ENCODE measurements at places on chromosomes 6 and 20.
A peak's percentile ranks its signal among the peaks of the same experiment; 100 is the strongest.

GRCh38 chr6:136213012-136213539 lies 37.0 kb downstream of the MTFR2 start:
- no peak for DNase-seq

GRCh38 chr6:2819978-2820377 lies 21.7 kb downstream of the SERPINB1 start:
- no peak for DNase-seq

DNA sequence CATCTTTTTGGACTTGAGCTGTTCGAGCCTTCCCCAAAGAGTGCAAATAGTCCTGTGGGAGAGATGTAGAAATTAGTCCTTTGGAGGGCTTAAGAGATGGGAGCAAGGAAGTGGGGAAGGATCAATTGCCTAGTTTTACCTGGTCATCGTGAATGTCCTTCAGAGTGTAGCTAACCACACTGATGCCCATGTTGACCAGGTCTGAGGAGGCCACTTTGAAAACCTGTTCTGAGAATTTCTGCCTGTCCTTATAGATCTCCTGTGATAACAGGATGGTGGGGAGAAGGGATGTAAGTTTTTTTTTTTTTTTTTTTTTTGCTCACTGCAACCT lies 2.0 kb downstream of the FLOT1 start:
- DNase-seq = no peak

- DNase-seq = no peak
These were observed 74.5 kb downstream of the MDN1 start for GRCh38 chr6:89745096-89745495.

DNA sequence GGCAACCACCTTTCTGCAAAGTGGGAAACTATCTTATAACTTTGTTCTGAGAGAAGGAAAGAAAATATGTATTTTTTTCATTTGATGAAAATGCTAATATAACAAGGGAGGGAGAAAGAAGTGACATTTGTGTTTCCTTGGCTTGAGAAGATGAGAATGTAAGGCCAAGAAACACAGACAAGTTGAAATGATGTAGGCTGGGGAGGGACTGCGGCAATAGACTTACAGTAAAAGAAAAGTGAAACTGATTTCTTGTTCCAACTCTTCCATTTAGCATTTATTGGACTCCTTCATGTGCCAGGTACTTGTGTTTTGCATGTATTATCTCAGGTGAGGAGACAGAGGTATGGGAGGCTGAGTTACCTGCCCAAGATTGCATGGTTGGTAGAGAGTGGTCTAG lies 130.9 kb downstream of the CARMIL1 start:
- peak; percentile 26 for DNase-seq

- DNase-seq = no peak
These were observed 3.6 kb upstream of the TFEB start for GRCh38 chr6:41739041-41739440.

DNA sequence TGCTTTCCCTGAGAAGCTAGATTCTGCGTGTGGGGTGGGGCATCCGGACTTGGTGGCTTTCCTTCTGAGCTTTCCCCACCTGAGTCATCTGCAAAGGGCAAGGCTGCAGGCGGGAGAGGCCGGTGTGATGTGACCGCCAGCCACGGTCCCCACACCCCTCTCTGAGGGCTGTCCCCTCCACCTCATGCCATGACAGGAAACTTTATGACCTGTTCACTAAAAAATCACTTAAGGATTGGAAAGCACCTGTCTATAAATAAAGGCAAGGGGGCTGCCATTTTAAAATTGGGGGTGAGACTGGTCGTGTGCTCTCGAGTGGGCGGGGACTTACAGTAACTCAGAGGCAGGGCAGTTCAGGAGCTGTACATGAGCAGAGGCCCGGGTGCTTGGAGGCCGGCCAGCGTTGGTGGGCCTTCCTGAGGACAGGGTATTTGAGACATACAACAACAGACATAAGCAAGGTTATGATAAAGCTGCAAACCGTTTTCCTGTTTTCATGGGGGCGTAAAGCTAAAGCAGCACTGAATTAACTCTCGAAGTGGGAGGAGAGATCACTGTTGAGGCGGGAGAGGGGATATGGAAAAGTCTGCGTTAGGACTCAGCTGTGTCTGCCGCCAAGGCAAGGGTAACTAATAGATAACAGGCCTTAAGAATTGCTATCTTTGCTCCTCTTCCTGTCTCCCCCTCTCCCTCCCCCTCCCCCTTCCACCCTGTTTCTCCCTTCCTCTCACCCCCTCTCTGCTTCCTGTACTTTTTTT lies 16.1 kb upstream of the SERPINB1 start:
- peak; percentile 88 for DNase-seq

- no peak for DNase-seq
These were observed 35.2 kb downstream of the KIAA1755 start for GRCh38 chr20:38225240-38225899.

All from CD4-positive, alpha-beta T cell treated with Interleukin-21 for 1 hour (primary cell).